ENCODE measurements at places on chromosomes 7 and 10.

GRCh38 chr10:43905512-43906236, 257.0 kb upstream of the ZNF32 start:
- DNase-seq: peak; percentile 33

GRCh38 chr10:22874189-22874854, 53.5 kb upstream of the ARMC3 start:
- DNase-seq: no peak

GRCh38 chr10:85603151-85603940, 763.2 kb downstream of the GRID1 start:
- DNase-seq: no peak

DNA sequence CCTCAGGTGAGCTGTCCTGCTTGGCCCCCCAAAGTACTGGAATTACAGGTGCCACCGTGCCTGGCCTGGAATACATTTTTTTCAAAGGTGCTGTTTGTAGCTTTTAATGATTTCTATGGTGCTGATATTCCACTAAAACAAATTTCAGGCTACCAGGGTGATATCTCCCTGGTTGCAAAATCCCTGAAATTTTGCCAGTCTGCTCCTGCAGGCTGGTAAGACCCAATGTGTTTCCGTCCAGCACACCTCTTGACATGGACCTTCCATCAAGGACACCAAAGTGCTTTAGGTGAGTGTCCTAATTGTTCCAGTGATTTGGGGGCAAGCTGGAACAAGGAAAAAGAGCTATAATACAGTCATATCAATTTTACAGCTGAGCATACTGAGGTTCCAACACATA, 69.8 kb upstream of the KMT2C start:
- DNase-seq: no peak

- DNase-seq: no peak
These were observed 1199.9 kb downstream of the GATA3 start for GRCh38 chr10:9254353-9254752.

DNA sequence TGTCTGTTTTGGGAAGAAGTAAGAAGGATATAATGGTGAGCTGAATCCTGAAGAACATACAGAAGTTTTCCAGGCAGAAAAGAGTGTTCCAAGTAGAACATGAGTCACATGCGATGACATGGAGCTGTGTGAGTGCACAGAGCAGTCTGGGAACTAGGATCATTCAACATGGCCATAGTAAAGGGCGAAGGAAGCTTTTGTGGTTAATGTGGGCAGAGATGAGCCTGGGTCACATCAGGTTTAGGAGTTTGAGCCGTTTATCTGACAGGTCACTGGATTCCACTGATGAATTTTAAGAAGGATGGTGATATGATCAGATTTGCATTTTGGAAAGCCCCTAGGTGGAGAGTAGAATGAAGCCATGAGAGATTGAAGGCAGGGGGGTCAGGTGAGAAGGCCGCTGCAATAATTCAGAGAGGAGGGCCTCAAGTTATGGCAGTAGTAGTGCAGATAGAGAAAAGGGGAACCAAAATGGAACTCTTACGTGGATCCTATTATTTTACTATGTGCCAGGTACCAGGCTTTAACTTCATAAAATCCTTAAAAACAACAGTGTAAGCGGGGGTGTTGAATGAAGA, 171.3 kb downstream of the RNLS start:
- DNase-seq: no peak

GRCh38 chr10:16644146-16644545, 122.5 kb upstream of the C1QL3 start:
- peak; percentile 20 for DNase-seq

DNA sequence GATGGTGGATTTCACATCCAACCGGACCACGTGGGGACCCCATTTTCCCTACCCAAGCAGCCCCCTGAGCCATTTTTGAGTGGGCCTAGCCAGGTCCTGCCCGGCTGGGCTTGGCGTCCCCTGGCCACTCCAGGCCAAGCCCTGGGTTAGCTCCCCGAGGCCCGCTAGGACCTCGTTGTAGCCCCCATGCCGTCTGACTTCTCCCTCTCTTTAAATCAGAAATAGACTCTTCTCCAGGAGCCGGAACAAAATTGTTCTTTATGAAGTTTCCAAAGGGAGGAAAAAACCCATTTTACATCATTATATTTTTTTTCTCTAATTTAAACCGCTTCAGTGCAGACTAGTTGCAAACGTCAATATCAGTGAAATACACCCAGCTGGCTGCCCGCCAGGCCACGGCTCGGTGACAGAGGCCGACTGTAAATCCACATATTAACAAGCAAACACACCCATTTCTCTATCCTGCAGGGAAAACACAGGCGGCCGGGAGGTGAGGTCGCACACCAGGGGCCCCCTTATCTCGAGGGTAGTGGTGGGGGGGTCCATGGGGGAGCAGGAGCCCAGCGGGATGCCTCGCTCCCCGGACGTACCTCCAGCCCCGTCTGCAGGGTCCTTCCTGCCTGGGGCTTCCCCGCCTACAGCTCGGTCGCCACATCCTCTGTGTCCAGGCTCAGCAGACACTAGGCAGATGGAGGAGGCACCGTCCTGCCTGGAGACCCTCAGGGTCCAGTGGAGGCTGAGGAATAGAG, 72.7 kb downstream of the ELFN1 start:
- peak; percentile 39 for DNase-seq

- no peak for DNase-seq
These were observed 155.7 kb downstream of the LCOR start for GRCh38 chr10:96987842-96988175.

DNA sequence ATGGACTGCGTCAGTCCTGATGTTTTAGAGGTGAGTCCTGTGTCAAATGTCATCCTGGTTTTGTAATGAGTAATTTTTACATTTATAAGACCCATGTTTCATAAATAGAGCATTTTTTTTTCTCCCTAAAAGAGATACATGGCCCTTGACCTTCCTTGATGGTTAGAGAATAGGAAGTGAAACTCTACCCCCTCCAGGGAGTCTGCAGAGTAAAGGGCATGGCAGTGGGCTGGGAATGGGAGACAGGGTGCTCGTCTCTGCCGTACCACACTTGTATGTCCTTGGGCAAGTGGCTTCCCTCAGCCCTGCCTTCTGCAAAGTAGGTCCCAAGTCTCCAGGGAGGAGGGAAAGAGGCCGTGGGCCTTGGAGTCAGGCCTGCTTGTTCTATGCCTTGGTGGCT, 63.9 kb downstream of the WDFY4 start:
- no peak for DNase-seq

GRCh38 chr7:36949711-36950600, 225.7 kb upstream of the AOAH start:
- peak; percentile 9 for DNase-seq

- peak; percentile 32 for DNase-seq
These were observed 16.4 kb upstream of the NDUFA5 start for GRCh38 chr7:123573896-123574467.

DNA sequence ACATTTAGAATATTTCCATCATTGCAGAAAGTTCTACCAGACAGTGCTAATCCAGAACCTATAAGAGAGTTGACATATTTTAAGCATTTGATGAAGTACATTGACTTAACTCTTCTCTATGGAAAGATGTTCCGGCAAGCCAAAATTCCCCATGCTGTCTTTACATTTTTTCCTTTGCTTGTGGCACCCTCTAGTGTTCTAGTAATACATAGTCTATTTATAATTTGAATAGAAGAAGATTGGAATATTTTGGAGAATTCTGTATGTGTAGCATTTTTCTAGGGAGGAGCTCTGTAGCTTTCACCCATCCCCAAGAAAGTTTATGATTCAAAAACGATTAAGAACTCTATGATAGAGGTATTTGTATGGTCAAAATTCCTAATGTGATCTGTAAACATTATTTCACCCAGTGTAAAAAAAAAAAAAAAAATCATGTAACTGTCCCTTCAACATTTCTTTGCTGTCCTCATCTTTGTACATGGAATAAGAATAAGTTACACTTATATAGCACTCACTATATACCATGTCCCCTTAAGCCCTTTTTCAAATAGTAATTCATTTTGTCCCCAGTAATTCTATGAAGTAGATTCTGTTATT, 33.2 kb downstream of the NRF1 start:
- peak; percentile 77 for DNase-seq

DNA sequence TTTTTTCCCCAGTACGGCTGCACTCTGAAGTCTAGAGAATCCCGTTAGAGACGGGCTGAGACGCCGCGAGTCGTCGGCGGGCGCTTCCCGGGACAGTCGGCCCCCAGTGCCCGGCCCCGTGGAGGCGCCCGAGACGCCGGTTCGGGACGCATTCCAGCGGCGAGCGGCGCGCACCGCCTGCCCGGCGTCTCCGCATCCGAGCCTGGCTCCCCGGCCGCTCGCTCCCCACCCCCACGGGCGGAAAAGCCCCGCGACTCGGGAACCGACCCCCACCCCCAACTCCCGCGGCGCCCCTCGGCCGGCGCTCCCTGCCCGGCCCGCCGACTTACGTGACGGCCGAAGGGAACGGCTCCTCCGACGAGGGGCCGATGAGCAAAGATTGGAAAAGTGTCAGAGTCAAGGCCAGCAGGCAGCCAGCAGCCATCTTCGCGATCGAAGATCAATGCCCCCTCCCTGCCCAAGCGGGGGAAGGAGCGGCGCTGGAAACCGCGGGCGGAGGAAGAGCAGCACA, 486 bp downstream of the CACNA2D1 start:
- DNase-seq: no peak

GRCh38 chr7:16411391-16411790, 9.9 kb downstream of the CRPPA start:
- DNase-seq: no peak

DNA sequence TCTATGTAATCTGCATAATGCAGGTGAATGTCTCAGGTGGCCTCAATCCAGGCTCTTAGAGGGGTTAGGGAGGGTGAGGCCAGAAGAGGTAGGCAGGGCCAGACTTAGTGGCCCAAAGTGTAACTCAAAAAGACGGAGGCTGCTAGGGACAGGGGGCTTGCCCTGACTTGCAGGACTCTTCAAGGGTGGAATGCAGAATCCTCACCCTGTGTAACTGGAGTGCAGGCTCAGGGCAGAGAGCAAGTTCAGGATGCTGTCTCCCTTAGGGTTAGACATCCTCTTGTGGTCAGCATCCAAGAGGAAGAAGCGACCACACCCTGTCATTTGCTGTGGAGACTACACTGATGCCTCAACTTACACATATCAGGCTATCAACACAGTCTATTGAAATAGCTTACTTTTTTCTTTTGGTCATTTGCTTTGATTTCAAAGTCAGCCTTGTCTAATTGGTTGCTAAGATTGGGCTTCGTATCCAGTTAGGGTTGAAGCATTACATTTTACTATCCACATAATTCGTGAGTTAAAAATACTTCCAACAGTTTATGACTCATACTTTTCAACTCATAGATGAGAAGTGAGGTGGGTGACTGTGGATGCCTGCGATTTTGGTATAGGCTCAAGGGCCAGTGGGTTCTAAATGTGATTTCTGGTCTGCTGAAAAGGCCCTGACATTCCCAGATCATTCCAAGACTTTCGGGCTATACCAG, 563.6 kb downstream of the SUGCT start:
- no peak for DNase-seq

DNA sequence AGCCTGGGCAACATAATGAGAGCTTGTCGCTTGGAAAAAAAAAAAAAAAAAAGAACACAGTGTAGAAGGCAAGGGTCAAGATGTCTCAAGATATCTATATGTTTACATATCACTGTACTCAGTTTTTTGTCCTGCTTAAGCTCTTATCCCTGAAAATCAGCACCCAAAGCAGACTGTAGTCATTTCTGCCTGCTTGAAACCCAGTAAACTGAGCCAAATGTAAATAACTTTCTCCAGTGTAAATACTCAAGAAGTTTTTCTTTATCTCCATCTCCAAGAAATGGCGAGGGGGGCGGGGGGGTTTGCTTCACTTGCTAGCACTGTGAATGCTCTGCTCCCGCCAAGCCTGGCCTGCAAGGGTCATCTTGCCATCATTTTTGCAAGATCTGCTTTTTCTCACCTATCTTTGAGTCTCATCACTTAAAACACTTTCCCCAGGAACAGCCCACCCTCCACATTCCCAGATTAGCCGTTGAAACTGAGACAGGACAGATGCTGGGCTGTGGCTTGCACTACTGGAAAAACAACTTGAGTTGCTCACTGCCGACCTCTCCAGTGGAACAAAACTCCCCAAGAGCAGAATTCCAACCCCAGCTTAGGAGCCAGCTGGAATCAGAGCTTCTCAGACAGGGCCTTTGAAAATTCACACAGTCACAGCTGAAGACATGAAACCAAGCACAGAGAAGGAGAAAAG, 54.6 kb downstream of the AFAP1L2 start:
- no peak for DNase-seq

DNA sequence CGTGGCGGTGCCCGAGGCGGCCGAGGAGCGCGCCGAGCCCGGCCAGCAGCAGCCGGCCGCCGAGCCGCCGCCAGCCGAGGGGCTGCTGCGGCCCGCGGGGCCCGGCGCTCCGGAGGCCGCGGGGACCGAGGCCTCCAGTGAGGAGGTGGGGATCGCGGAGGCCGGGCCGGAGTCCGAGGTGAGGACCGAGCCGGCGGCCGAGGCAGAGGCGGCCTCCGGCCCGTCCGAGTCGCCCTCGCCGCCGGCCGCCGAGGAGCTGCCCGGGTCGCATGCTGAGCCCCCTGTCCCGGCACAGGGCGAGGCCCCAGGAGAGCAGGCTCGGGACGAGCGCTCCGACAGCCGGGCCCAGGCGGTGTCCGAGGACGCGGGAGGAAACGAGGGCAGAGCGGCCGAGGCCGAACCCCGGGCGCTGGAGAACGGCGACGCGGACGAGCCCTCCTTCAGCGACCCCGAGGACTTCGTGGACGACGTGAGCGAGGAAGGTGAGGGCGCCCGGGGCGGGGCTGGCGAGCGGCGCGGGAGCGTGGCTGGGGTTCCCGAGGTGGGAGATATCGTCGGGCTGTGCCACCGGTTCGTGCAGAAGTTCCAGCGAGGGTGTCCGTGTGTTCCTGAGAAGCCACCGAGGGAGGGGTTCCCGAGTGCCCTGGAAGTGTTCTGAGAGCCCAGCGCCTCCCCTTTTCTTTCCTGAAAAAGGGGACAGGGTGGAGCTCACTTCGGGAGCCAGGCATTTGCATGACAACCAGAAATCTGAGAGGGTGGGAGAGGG, 495 bp downstream of the EIF3B start:
- DNase-seq: no peak

DNA sequence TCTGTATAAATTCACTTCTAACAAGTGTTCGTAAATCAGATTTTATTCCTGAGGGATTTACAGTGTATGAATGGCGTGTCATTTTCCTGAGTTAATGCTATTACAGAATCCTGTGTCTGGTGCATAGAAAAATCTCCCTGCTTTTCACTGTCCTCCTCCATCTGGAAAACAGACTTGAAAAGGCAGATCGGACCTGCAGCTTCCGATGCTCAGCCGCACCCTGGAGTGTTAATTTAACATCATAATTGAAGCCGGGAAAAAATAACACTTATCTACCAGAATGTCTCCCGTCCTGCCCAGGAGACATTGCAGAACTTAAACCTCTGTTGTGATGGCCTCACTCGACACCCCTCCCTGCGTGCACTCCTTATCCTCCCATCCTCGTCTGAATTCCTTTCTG, 442.1 kb upstream of the FOXK1 start:
- DNase-seq: no peak

DNA sequence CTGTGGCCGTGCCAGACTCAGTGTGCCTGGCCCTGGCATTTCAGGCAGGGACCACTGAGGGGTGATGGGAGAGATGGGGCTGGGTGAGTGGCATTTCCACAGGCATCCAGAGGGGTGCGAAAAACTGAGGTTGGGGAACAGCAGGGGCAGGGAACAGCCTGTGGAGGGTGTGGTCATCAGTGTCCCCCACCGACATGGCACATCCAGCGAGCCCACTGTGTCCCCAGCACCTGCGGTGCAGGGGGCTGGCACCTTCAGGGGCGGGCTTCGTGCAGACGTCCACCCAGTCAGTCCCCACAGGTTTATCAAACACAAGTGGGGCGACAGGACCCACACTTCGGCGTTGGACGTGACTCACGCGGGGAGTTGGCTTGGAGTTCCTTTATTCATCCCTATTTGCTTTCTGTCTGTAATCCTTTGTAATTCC, 14.8 kb downstream of the CUX1 start:
- DNase-seq: no peak

Measured in cardiac fibroblast (primary cell).